ENCODE measurements at places on chromosomes 7 and 10.

DNA sequence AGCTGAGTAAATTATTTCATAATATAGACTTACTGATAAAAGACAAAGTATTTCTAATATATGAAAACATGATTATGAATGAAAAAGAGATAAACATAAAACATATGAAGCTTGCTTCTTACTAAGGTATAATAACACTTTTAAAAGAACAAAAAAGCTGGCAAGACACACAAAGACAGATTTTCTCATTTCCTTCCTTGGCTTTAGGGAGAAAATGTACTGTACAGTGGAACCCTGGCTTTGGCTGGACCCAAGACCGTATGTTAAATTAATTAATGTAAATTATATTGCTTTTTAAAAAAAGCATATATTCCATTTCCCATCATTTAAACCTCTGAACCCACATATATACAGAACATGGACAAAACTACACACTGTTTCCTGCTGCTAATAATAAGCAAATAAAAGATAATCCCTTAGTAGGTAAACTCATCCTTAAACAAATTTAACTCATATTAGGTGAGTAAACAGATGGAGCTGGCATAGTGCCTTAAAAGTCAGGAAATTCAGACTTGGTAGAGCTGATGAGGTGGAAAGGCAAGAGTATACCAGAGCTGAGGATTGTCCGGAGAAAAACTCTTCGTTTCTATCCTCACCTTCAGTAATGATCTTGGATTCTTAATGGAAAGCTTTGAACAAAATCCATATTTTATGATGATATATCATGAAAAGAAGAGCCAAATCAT lies 1016.4 kb upstream of the KCND2 start:
- no peaks in the 10 kb centered on the region for H3K36me3 ChIP-seq
- no peaks in the 10 kb centered on the region for H3K27me3 ChIP-seq
- H3K27ac ChIP-seq = no peak overlapping the region
- no peak overlapping the region for H3K4me3 ChIP-seq
- no peaks in the 10 kb centered on the region for H3K4me1 ChIP-seq
- DNase-seq = no peak

DNA sequence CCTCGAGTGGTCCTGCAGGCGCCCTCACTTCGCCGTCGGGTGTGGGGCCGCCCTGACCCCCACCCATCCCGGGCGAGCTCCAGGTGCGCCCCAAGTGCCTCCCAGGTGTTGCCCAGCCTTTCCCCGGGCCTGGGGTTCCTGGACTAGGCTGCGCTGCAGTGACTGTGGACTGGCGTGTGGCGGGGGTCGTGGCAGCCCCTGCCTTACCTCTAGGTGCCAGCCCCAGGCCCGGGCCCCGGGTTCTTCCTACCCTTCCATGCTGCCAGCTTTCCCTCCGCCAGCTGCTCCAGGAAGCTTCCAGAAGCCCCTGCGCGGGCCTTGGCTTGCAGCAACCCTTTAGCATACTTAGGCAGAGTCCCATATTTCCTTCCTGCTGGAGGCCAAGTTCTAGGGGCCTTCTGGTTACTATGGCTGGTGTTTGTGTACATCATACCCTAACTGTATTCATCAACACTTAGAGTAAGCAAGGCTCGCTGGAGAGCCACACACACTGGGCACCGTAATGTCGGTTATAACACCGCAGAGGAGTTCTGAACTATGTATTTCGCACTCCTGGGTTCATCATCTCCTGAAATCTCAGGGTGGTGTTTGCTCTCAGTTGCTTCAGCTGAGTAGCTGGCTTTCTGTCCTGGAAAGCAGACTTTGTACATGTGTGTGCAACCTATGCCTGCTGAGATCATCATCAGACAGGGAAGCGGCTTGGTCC lies 471 bp downstream of the MGMT start:
- no peaks in the 10 kb centered on the region for H3K27me3 ChIP-seq
- H3K27ac ChIP-seq = peak overlapping the region; percentile 84
- peaks cover 7% of the 10 kb centered on the region for H3K4me1 ChIP-seq
- peaks cover 4% of the 10 kb centered on the region for H3K36me3 ChIP-seq
- no peak for DNase-seq

- H3K4me3 ChIP-seq = no peak overlapping the region
- DNase-seq = no peak
- H3K4me1 ChIP-seq = peaks cover 17% of the 10 kb centered on the region
- no peak overlapping the region for H3K27ac ChIP-seq
- H3K27me3 ChIP-seq = no peaks in the 10 kb centered on the region
These were observed 60.7 kb downstream of the SMURF1 start for GRCh38 chr7:99083068-99083651.

DNA sequence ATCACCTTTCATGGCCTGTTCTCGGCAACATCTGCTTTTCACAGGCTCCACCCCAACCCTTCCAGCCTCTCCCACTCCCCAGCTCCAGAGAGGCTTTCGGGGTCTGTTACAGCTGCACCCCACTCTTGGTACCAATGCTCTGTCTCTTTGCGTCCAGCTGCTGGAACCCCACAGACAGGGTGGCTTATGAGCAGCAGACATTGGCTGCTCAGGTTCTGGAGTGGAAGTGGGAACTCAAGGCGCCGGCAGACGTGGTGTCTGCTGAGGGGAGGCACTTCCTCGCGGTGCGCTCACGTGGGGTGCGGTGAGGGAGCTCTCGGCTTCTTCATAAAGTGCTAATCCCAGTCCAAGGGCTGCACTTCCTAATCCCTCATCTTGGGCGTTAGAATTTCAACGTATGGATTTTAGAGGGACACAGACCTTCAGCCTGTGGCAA lies 185.7 kb downstream of the ELFN1 start:
- H3K27me3 ChIP-seq = no peaks in the 10 kb centered on the region
- no peak overlapping the region for H3K4me3 ChIP-seq
- no peak overlapping the region for H3K27ac ChIP-seq
- H3K36me3 ChIP-seq = no peaks in the 10 kb centered on the region
- no peak for DNase-seq

- H3K36me3 ChIP-seq = no peaks in the 10 kb centered on the region
- H3K27me3 ChIP-seq = peaks cover 1% of the 10 kb centered on the region
- no peaks in the 10 kb centered on the region for H3K4me1 ChIP-seq
- H3K27ac ChIP-seq = no peak overlapping the region
- H3K4me3 ChIP-seq = no peak overlapping the region
These were observed 197.5 kb downstream of the BUB3 start for GRCh38 chr10:123351715-123352114.
